Cerebellar nuclear complex (tissue), 1 donor: ENCODE measurements at places on chromosomes 12 and 14.

GRCh38 chr14:75697918-75698317 is 36.9 kb downstream of the TTLL5 start:
- no peak for DNase-seq

GRCh38 chr14:105140581-105140980 is 28.0 kb downstream of the JAG2 start:
- DNase-seq = no peak

GRCh38 chr12:108839018-108839889 is 18.1 kb downstream of the SSH1 start:
- no peak for DNase-seq

DNA sequence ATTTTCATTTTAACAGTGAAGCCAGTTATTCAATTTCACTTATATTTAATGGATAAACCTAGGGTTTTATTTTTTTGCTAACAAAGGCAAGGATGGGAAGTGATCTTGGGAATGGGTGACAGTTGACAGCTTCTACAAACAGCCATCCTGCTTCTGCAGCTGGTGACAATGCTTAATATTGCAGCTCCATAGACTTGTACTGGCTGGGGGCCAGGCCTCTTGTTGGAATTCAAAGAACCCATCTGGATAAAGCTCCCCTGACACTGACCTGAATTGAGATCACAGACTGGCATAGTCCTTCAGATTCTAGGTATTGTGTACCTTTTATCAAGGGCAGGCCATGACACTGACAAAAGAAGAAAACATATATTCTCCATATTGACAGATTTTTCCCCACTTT is 664.6 kb upstream of the FOXG1 start:
- no peak for DNase-seq

- no peak for DNase-seq
These were observed 152.9 kb upstream of the E2F7 start for GRCh38 chr12:77218278-77218677.

GRCh38 chr12:79885911-79886490 is 48.9 kb downstream of the PPP1R12A start:
- no peak for DNase-seq

DNA sequence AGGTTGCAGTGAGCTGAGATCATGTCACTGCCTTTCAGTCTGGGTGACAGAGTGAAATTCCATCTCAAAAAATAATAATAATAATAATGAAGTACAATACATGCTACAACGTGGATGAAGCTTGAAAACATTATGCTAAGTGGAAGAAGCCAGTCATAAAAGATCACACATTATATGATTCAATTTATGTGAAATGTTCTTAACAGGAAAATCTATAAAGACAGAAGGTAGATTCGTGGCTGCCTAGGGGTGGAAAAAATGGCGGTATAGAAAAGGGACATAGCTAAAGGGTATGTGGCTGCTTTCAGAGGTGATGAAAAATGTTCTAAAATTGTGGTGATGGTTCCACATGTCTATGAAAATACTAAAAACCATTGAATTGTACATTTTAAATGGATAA is 41.0 kb upstream of the AMIGO2 start:
- no peak for DNase-seq

DNA sequence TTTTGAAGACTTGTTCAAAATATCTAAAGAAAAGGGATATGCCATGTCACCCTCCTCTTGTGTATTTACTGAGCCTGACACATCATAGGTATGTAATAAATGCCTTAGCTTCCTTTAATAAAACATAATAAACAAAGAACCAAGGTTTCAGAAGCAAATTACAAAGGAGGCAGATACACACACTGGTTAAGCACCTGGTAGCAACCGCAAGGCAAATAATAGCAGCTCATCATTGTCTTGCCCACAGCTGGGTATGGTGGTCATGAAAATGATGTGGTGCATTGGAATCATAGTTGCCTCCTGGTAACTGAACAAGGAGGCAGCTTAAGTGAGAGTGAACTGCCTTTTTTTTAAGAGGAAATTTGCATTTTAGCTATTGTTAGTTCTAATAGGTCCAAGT is 39.0 kb downstream of the PAX9 start:
- no peak for DNase-seq

DNA sequence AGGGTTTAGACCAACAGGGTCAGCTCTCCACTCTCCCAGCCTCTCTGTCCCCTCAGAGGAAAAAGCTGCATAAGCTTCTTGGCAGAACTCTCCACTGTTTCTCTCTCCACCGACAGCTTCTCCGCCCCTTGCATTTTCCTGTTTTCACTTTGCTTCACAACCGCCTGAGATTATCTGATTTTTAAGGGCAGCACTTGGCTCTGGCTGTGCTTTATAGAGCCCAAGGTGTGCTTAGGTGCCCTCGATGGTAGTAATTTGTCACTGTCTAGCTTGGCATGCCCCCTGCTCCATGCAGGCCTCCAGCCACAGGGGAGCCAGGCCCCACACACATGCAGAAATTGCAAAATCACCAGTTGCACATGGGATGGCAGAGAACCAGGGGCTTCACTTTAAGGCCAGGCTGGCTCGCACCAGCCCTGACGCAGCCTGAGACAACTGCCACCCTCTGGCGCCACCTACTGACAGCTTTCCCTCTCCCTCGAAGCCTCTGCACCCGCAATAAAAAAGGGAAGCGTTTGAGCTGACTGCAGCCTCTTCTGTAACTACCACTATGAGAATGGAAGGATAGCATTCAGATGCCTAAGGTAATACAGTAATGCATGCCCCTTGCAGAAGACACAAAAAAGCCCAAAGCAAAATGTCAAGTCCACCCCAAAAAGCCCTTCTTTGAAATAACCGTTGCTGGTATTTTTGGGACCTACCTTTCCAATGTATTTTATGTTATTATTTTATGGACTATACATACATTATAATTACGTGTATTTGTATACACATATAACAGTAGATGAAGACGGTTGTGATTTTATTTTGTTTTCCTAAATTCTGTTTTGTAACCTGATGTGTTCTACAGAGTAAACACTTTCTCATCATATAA is 32.0 kb upstream of the RIMBP2 start:
- no peak for DNase-seq
